Activated CD4-positive, alpha-beta memory T cell treated with anti-CD3 and anti-CD28 coated beads, Interleukin-2, amount 10 ng/mL, durations not matched to agents 7 days and 5 days (primary cell): ENCODE measurements at places on chromosomes 5 and 9.

GRCh38 chr5:21159510-21160059, 1171.6 kb upstream of the CDH18 start:
- DNase-seq, result no peak

DNA sequence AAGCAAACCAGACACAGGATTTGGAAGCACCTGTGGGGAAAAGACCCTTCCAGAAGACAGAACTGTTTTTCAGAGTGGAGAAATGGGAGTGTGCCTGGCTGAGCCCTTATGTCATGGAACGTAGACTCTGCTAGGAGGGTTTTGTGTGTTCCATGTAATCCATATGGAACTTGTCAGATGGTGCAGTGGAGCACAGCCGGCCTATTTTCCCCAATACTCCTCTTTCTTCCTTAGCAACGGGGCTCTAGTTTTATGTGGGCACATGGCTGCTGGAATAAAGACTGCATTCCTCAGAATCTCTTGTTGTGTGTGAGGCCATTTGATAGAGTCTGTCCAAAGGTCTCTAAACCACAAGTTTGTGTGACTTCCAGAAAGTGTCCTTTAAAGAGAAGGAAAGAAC, 284.0 kb downstream of the DRD1 start:
- DNase-seq, result no peak

- DNase-seq, result no peak
Observed at GRCh38 chr5:131959906-131960305, 14.4 kb upstream of the MEIKIN start.

GRCh38 chr5:35698047-35698808, 80.6 kb downstream of the SPEF2 start:
- DNase-seq, result no peak

DNA sequence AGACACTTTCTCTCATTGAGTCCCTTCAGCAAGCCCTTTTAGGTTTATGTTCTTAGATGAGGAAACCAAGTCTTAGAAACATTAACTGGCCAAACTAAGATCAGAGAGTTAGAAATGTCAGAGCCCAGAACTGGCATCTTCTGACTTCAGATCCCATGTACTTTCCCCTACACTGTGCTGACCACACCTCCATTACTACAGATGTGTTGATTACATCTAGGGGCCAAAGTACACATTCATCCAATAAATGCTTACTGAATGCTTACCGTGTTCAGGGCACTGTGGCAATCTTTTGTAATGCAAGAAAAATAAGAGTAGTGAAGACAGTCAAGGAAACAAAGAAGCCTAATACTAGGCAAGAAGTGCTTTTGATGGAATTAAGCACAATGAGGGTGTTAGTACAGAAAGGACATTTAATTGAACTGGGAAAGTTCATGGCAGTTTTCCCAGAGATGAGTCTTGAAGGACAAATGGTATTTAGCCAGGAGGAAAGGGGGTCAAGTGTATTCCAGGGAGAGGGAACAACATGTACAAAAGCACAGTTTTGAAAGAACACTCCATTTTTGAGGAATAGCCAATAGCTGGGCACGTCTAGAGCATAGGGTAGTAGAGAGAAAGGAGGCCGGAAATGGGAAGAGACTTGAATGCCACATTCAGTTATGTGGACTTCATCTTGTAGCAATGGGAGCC, 89.7 kb upstream of the CDKN2B start:
- DNase-seq, result no peak

DNA sequence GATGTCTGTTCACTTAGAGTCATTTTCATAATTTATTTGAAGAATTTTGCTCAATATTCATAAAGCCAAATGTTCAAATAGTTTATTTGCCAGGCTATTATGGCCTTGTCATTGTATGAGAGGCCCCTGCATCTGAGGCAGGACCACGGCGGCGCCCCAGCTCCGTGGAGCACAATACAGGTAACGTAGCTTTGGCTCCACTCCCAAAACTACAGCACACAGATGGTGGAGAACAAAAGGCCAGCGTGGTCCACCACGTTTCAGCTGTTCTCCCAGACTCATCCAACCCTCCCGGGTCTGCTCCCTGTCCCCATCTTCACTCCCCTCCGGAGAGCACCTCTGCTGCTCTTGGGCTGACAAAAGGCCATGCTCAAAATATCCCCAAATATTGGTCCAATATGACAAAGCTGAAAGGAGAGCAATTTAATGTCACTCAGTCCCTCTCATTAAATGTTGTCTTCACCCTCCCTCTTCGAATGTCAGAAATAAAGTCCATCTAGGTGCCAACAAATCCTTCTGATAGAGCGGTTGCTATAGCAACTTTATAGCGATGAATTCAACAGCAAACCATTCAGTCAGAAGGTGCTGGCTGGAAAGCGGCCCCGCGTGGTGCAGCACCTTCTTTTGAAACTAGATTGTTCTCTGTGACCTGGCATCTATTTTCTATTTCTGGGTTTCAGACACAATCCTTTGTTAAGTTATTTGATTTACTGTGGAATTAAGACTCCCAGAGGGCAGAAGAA, 504.3 kb downstream of the ARHGEF28 start:
- no peak for DNase-seq

DNA sequence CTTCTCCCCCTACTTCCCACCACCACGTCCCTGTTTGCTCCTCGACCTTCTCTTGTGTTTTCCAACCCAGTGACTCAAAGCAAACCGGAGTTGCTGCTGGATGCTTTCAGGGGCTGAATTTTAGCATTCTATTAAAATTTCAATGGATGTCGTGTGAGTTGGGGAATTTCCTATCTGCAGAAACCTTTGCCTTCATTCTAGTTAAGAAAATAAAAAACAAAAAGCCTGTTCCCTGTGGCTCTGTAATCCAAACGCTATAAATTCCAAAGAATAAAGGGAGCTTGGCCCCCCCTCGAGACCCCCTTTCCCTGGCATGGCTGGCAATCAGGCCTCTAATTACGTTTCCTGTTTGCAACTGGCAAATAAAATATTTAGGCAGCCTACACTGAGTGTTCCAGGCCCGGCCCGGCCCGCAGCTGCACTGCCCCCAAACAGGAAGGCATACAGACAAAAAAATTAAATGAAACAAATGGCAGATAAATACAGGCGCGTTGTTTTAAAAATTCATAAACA, 139.4 kb upstream of the PPP1R26 start:
- no peak for DNase-seq

DNA sequence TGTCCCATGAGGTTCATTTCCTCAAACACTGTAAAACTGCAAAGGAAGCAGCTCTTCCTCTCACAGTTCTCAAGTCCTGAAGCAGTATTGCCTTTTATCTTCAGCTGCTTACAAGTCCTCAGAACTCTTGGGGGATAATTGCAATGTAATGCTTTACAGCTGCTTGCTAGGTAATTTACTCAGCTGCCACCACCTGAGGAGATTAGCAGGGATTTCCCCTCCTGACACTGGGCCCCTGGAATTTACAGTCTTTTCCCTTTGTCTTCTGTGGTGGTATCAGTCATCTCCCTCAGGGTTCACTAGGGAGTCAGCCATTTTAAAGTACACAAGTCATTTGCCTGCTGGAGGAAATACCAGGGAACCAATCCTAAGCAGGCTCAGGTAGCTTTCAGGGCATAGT, 754.3 kb upstream of the GRAMD2B start:
- DNase-seq, result no peak

GRCh38 chr9:125505988-125506438, 201.0 kb downstream of the MAPKAP1 start:
- DNase-seq, result no peak

GRCh38 chr9:108672475-108673190, 183.2 kb downstream of the ACTL7B start:
- DNase-seq, result no peak

- DNase-seq, result peak; percentile 67
Observed at GRCh38 chr9:137454145-137454596, 5.0 kb downstream of the NSMF start.

GRCh38 chr5:168962306-168962705, 338.6 kb downstream of the SLIT3 start:
- no peak for DNase-seq

- no peak for DNase-seq
Observed at GRCh38 chr5:101473483-101473882, 570.4 kb upstream of the ST8SIA4 start.

GRCh38 chr5:1298067-1298551, 3.2 kb upstream of the TERT start:
- no peak for DNase-seq

DNA sequence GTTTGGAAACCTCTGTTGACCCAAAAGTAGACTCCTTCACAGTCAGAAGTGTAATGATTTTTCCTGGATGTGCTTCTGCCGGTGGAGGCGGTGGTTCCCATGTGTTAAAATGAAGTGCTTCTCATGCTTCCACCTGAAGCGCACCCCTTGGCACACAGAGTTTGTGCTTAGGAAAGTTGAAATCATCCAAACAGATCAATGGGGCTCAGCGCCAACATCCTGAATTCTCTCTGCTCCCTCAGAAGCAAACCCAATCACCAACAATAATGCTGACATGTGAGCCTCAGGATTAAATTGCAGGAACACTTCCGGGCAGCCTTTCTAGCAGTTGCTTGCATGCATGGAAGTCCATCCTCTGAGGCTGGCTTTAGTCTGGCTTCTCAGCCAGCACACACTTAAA, 71.0 kb downstream of the MED10 start:
- DNase-seq, result no peak

- DNase-seq, result no peak
Observed at GRCh38 chr9:105067895-105068580, 140.1 kb upstream of the ABCA1 start.

DNA sequence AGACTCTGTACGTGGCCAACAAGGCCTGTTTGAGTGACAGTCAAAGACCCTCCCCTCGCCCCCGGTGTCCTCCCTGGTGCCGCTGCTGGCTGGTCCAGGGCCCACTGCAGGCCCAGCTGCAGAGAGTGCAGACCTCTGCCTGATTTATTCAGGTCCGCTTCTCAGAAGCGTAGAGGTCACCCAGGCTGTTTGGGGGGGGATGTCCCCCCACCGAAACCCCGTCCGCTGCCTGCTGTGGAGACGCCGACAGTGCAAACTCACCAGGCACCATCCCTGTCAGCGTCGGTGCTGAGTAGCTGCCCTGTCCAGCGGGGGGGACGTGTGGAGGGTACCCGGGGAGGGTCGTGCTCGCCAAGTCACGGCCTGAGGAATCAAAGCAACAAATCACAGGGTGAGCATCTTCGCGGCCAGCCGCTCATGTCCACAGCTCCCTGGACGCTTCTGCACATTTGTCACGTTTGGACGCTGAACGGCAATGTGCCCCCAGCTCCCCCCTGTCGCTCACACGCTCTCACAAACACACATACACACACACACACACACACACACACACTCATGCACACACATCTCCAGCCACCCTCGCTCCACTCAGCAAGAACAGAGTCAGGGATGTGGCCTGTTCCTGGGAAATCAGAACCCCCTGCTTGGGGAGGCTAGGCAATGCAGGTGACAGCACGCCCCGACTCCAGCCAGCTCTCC, 152.2 kb downstream of the PAX5 start:
- no peak for DNase-seq

- peak; percentile 57 for DNase-seq
Observed at GRCh38 chr9:89419978-89420394, 77.9 kb downstream of the SEMA4D start.

DNA sequence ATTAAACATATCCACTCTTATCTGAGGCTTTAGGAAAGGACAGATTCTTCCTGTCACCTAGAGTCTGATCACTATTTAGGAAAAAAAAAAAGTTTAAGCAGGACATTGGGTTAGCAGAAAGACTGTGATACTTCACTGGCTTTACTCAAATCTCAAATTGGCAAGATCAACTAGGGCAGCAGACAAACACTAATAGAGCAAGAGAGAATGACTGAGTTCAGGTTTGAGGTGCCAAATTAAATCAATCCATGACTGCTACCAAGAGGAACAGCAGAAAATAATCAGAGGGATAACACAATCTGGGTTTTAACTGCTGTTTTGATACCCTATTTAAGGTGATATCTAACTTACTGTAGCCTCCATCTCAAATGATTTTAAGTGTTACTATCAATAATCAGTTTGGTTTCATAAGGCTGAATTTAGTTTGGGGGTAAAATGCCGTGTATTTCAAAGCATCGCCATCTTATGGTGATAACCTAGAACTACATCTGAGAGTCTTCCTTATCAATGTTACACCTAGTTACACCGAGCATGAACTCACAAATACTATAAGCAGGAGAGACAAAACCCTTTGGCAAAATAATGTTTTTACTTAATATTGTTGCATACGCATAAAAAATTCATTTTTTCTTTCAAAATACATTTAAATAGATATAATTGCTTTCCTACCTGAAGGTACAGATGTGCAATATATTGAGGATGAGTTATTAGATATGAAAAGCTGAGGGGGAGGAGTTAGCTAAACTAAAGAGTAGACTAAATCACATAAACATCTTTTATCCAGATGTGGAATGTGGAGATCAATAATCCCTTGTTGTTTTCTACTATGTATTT, 286.4 kb upstream of the CDH12 start:
- no peak for DNase-seq

DNA sequence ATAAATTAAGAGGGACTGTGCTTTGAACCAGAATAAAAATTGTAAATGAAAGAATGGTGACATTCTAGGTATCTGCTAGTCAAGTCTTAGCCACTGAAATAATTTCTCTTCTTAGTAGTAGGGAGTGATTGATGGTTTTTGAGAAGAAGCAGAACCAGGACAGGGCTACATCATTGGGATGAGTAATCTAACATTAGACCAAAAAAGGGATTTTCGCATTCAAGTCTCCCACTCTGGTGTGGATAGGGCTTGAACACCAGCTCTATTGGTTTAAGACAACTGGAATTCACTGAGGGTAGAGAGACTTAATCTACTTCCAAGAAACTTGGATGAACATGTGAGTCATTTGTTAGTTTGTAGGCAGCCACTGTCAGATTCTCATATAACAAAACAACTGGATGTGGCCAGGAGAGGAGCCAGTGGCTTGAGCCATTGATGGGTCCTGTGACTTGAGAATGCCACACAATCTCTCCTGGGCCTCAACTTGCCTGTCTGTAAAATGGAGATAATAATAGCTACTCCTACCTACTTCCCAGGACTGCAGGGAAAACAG, 16.6 kb downstream of the FAT2 start:
- no peak for DNase-seq

DNA sequence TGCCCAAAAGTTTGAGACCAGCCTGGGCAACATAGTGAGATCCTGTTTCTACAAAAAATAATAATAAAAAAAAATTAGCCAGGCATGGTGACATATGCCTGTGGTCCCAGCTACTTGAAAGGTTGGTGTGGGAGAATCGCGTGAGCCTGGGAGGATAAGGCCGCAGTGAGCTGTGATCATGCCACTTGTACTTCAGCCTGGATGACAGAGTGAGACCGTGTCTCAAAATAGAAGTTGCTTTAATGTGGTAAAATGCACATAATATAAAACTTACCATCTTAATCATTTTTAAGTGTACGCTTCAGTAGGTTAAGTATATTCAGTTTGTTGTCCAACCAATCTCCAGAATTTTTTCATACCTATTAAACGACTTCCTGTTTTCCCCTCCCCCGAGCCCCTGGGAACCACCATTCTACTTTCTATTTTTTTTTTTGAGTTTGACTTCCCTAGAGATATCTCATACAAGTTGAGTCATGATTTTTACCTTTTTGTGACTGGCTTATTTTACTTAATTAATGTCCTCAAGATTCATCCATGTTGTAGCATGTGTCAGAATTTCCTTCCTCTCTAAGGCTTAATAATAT, 120.1 kb upstream of the POC5 start:
- no peak for DNase-seq
